ENCODE measurements at places on chromosomes 12 and 14.
A peak's percentile ranks its signal among the peaks of the same experiment; 100 is the strongest.

GRCh38 chr12:98646294-98647090 is 1.4 kb downstream of the APAF1 start:
- no peak for DNase-seq

DNA sequence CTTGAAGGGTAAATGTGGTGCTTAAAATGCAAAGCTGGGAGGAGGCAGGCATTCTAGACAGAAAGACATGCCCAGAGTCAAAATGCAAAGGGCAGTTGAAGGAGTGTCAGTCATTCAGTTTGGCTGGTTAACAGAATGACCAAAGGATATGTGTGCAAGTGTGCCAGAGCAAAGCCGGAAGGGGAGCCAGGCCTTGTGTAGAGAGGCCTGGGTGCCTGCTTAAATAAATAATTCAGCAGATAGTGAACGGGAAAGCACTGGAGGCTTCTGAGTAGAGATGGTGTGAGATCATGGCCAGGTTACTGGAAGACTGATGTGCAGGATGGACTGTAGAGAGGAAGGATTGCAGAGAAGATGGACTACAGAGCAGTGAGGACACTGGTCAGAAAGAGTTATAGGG is 244.9 kb downstream of the PRKD1 start:
- DNase-seq, result no peak

GRCh38 chr12:63857771-63858670 is 13.5 kb downstream of the SRGAP1 start:
- DNase-seq, result no peak

DNA sequence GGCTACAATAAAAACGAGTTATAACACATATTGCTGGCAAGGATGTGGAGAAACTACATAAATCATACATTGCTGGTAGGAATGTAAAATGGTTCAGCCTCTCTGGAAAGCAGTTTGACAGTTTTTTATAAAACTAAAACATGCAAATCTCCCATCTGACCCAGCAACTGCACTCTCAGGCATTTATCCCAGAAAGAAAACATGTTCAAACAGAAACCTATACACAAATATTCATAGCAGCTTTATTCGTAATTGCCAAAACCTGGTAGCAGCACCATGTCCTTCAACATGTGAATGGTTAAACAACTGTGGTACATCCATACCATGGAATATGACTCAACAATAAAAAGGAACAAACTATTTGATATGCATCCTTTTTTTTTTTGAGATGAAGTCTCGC is 10.1 kb upstream of the TMCC3 start:
- DNase-seq, result no peak

- DNase-seq, result no peak
Measured at GRCh38 chr14:100841761-100842403, 16.0 kb downstream of the MEG3 start.

DNA sequence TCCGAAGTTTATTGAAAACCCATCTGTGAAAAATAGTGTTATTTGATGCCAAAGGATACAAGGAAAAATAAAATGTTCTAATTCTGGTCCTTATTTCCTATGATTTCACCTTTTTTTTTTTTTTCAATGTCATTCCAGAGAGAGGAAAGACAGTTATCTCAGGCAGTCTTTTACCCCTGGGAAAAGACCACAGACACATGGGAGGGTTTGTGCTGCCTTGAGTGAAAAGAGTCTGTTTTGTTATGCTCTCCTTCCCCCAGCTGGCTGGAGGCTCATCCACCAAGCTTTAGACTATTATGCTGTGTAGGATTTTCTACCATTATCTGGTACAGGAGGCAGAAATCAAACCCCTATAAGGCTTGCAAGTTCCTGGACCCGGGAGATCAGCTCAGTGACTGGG is 151.8 kb downstream of the CRADD start:
- no peak for DNase-seq

GRCh38 chr12:64707362-64707761 is 51.8 kb downstream of the GNS start:
- DNase-seq, result no peak

DNA sequence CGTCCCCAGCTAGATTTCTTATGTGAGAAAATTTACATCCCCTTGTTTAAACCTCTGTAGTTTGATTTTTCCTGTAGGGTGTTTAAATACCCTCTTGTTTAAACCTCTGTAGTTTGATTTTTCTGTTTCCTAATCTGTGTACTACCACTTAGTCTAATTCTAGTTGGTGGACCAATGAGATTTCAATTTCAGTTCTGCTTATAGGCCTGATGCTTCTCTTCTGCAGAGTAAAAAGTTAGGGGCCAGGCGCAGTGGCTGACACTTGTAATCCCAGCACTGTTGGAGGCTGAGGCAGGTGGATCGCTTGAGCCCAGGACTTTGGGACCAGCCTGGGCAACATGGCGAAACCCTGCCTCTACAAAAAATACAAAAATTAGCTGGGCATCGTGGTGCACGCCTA is 11.5 kb downstream of the UBC start:
- DNase-seq, result no peak

DNA sequence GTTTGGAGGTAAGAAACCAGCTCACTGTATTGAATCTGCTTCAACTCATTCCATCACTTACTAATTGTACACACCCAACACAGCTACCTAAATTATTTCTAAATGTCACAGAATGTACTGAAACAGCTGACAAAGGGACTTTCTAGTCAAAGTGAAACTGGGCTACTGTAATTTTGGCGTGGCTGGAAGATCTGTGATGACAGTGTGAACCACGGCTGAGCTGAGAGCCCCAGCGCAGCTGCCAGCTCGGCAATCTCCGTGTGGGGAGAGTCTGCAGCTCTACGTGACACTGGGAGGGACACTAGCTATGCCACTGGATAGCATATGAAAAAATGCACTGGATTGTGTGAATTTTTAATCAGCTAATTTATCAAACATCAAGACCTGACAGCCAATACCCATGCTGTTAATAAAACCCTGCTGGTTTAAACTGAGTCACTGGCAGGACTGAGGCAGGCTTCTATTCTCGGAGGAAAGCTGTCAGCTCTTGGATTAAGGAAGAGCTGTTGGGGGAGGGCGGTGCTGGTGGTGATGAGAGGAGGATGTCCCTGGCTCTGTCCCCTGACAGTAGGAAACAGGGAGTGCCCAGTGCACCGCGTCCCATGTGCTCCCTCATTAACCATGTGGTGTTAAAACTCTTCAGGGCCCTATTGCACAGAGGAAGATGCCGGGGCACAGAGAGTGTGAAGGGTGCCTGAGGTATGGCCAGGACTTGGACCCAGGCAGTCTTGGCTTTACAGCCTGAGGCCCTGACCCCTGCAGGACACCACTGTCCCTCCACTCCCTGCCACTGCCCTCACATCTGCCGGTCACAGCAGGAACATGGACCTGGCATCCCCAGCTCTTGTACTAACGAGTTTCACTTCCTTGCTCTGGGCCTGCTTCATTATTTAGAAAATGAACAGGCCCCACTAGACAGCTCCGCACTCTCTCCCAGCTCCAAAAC is 13.3 kb downstream of the SLC15A4 start:
- DNase-seq, result peak; percentile 86

GRCh38 chr14:58107947-58108552 is 44.0 kb downstream of the ARMH4 start:
- DNase-seq, result peak; percentile 34

DNA sequence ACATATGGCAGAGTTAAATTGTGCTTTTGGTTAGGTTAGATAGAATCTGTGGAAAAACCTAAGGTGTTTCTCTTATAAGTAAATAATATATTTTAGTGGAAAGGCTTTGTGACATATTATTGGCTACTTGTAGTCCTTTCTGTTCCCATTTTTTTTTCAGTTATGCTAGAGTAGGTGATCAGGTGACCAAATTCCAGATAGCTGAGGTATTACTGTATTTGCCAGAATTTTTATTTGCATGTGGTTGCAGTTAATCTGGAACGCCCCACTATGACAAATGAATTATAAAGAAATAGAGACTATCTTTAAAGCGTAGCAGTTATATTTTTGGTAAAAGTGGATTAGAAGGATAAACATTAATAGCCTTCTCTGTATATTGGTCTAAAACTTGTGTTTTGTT is 52.0 kb downstream of the ARHGAP5 start:
- DNase-seq, result no peak

GRCh38 chr12:49131894-49132461 is 783 bp upstream of the TUBA1B start:
- peak; percentile 36 for DNase-seq

Data from MM.1S (cell line).